ENCODE measurements at places on chromosomes 1 and 21.

- DNase-seq: no peak
These were observed 195.0 kb downstream of the GIPC2 start for GRCh38 chr1:78240755-78241154.

GRCh38 chr1:85343612-85344255 lies 67.3 kb upstream of the BCL10 start:
- no peak for DNase-seq

DNA sequence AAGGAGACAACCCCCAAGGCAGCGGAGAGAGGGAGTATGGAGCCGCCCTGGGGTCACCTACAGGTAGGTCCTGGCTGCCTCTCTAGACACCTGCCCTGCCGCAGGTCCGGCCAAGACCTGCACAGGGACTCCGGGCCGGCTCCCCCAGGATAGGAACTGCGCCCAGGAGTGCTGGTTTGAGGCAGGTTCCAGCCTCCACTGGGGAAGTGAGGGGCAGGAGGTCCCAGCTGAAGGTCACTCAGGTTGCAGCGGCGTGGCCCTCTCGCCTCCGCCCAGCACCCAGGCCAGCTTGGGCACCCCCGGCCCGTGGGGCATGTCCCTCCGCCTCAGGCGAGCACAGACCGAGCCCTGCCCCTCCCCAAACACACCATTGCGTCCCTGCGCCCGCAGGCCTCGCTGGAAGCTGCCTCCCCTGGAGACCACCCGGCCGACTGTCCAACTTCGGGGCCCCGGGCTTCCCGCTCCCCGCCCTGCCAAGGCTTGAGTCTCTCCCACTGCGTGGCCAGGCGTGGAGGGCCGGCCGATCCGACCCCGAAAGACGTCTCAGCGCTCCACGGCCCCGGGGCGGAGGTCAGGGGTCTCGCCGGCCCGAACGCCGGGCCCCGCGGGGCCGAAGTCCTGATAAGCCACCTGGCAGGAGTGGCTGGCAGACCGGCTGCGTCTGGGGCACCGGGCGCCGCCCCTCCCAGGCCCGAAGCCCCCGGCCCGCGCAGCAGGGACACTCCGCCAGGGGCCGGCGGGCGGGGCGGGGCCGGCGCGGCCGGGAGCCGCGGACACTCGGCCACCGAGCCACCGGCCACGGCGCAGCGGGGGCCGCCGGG lies 1.4 kb upstream of the SKI start:
- no peak for DNase-seq

DNA sequence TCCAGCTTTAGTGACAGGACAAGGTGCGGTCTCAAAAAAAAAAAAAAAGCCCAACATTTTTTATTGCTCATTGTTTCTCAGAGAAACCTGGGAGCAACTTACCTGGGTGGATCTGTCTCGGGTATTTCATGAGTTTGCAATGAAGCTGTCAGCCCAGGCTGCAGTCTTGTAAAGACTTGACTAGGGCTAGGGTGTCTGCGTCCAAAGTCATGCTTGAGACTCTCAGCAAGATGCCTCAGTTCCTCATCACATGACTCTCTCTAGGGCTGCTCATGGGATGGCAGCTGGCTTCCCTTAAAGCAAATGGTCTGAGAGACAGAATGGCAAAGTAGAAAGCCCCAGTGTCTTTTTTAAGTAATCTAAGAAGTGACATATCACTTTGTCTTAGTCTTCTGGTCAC lies 8.1 kb downstream of the GABPA start:
- no peak for DNase-seq

DNA sequence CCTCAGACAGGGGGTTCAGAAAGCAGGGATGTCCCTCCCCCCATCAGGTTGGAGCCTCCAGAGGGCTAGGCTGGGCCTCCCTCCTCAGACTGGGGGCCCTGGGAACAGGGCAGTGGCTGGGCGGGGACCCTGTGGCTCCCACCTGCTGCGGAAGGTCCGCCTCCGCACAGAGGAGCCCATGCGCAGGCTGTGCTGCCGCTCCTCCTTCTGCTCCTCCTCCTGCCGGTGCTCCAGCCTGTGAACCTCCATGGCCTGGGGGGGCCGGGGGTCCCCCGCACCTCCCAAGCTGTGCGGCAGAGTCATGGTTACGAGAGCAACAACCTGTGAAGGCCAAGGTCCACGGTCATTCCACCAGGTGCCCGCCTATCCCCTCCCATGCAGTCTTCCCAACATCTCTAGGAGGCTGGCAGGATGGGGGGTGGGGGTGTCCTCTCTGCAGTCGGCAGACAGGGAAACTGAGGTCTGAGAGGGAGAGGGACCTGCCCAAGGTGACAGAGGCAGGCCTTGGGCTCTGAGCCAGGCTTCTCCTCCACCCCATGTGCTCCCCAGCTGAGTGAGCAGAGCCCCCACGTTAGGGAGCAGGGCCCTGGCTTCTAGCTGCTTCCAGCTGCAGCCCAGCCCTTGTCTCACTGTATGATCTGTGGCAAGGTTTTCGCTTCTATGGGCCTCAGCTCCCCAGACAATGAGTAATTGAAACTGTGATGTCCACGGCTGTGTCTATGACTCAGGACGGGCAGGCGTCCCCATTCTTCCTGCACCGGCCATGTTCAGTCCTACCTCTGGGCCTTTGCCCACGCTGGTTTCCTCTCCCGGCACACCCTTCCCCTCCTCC lies 3.4 kb downstream of the MYOM3 start:
- DNase-seq: no peak

DNA sequence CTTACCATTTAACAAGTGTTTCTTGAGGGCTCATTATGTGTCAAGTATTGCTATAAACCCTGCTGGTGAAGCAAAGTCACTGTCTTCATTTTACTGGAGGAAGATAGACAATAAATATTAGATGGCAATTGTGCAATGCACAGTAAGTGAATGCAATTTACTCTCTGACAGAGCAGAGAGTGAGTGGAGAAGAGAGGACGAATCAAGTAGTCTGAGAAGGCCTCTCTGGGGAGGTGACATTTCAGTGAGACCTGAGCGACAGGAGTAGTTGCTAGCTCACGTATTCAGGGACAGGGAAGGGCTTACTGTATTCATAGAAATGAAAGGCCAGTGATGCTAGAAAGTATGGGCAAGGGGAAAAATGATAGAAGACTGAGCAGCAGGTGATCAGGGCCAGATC lies 1.2 kb upstream of the NMNAT2 start:
- DNase-seq: no peak

DNA sequence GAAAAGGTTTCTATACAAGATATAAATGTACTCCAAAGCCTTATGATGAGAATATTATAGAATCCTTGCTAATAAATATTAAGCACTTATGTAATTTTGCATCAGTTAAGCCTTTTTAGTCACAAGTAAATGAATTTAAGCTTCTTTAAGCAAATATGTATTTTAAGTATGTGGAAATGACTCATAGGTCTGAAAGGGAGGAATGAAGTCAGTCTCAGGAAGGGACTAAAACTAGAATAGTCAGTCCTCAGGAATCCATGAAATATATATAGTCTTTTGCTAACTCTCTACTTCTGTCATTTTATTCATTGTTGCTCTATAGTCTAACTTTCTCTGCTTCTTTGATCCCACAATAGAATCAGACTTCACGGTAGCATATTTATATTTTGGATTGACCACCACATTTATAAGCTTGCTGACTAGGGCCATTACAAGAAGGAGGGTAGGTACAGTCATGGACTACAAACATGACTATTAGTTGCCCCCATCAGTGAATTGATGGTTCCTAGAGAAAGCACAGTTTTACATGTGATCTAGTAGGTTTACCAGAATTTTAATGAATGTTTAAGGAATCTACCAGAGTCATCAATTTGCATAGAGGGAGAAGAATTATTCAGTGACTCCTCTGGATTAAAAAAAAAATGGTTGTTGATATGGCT lies 20.2 kb upstream of the RABGGTB start:
- no peak for DNase-seq

GRCh38 chr1:208176649-208177048 lies 67.5 kb downstream of the PLXNA2 start:
- DNase-seq: no peak

DNA sequence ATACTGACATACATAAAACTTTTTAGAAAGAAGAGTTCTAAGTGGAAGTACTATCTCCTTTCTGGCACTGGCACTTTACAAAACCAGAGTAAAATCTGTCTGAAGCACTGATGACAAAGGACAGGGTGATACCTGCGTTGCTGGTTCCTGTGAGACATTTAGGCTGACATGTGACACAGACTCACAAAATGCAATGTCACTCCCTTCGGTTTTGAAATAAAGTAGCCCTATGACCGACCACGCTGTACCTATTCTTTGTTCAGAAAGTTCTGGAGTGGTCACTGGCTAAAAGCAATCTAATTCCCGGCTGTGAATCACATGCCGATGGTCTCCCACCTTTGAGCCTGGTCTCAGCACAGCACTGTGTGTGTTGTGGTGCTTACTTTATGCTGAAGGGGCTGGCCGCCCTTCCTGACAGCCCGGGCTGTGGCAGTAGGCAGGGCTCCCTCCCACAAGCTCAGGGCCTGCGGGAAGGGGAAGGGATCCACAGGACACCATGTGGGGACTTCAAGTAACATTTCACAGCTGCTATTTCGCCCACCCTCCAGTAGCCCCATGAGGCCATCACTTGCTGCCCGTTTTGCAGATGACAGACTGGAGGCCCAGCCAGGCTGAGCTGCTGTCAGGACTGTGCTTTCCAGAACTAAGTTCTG lies 48.0 kb downstream of the MRPL37 start:
- no peak for DNase-seq

- peak; percentile 65 for DNase-seq
These were observed at the start of gene IFNLR1 for GRCh38 chr1:24186993-24187790. Gene IFNLR1, minus strand, starts transcription at chr1:24187289. Its CDS starts 41 bp downstream, at chr1:24187248.

DNA sequence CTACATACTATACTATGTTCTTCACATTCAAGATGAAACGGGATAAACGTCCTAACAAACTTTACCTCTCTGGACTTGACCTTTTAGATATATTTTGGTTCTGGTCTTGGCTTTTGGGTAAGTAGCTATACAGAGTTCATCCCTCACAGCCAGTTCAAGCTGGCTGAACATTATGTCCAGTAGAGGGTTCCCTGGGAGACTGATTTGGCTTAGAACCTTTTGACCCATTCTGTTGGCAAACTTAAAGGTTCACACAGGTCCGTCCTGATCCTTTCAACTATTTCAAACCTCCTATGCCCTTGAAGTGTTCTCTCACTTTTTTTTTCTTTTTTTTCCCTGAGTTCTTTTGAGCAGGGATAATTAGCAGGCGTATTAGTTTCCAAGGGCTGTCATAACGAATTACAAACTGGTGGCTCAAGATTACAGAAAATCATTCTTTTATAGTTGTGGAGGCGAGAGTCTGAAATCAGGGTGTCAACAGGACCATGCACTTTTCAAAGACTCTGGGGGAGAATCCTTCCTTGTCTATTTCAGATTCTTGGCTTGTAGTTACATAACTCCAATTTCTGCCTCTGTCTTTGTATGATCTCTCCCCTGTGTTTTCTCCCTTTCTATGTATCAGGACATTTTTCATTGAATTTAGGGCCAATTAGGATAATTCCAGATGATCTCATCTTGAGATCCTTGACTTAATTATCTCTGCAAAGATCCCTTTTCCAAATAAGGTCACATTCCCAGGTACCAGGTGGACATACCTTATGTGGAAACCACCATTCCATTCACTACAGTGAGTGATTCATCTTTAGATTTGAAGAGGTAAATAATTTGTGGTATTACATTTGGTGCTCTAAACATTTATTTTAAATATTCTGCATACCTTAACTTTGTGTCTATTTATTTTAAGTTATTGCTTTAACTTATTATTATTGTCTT lies 257.4 kb upstream of the USP25 start:
- no peak for DNase-seq

DNA sequence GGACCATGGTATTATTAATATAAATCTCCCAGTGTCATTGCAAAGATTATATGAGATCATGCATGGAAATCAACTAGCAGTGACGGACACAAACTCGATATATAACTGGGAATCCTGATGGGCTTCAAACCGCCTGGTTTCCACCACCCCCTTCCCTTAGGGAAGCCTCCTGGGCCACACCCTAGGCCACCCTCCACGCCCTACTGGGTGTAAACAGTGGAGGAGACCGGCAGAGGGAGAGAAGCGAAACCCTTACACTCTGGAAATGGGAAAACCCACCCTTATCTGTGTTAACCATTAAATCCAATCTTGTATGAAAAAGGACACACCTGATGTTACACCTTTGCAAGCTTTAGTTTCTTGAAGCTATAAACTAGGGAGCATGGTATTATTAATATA lies 595 bp upstream of the ZNHIT6 start:
- DNase-seq: no peak

DNA sequence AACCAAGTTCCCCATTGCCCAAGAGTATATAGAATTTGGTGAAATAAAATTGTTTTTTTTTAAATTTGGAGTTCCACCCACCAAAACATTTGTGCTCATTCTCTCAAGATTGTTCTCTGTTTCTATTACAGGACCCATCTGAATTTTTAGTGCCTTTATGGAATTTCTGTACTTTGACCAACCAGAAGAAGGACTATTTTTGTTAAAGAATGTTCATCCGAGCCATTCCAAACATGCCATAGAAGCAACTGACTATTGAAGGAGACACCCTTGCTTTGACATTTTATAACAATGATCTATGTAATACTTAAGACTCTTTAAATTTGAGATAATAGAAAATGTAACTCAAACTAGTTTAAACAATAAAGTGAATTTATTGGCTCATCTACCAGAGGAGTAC lies 655.7 kb upstream of the ADAMTS5 start:
- no peak for DNase-seq

DNA sequence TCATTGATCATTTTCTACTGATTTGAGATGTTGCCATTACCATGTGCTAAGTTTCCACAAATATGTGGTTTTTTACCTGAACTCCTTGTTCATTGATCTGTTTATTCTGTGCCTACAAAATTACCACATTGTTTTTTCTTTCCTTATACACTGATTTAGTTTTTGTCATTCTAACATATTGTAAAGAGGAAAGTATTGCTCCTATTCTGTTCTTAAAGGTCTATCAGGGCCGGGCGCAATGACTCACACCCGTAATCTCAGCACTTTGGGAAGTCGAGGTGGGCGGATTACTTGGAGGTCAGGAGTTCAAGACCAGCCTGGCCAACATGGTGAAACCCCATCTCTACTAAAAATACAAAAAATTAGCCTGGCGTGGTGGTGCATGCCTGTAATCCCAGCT lies 75.1 kb downstream of the CAMTA1 start:
- DNase-seq: no peak

- no peak for DNase-seq
These were observed at the start of gene CD48 for GRCh38 chr1:160711602-160712311. Gene CD48, minus strand, starts transcription at chr1:160711822. Its CDS starts 59 bp downstream, at chr1:160711763.

DNA sequence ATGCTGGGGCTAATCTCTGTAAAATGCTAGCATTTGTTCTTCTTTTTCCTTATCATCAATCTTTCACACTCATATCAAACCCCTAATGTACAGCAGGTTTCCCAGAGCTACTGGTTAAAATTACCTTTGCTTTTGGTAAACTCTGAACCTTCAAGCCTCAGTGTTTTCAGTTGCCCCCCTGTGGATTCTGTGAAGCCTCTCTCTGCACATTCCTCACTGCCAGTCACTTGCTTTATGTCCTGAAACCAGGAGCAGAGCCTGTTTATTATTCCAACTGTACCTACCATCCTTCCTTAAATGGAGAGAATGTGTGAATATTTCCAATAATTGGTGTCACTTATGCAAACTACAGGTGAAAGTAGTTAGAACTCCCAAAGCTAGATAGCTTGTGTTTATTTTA lies 134.2 kb downstream of the NEK7 start:
- no peak for DNase-seq
